ENCODE measurements at places on chromosomes 4 and X. TPM values are rescaled to one million over a fixed set of nuclear protein-coding genes. Genes with fewer than 3 reads are reported as not detected.

DNA sequence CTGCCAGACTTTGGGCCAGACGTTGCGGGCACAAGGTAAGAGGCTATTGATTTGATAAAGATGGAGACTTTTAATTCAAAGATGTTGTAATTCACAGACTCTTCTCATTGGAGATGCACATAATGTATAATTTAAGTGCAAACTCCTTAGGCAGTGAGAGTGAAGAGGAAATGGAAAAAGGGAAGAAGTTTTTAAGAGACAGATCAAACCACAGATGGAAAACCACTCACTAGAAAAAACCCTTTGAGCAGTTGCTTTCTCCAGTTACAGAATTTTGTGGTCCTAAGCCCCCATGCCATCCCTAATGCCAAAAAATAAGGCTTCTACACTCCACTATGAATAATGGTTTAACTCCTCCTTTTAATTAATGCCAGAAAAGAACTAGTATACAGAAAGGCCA, 977.1 kb upstream of the PRKX start:
- H3K27me3 ChIP-seq: no peaks in the 10 kb centered on the region
- H3K27ac ChIP-seq: no peak overlapping the region

Gene RRH
- total RNA-seq: 0.05 TPM

- no peaks in the 10 kb centered on the region for H3K4me1 ChIP-seq
- no peak overlapping the region for H3K4me3 ChIP-seq
- no peaks in the 10 kb centered on the region for H3K36me3 ChIP-seq
- H3K27ac ChIP-seq: no peak overlapping the region
- DNase-seq: no peak
Measured at GRCh38 chr4:21992330-21992729, 43.8 kb upstream of the KCNIP4 start.

Gene GPC3
- 26.2 TPM for total RNA-seq

DNA sequence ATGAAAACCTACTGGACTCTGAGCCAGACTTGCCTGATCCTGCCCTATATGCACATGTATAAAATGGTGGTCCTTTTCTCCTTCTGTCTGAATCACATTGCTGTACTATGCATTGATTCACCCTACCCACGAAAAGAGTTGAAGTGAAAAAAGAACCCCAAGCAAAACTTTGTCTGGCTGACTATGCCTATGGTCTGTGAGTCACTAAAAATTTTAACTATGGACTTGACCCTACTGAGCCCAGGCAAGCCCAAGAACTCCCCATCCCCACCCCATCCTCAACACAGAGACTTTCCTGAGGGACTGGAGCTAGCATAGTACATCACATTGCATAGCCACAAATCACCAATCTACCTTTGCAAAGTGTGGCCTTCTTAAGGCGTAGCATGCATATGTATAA, 116.6 kb upstream of the TENM3 start:
- H3K27me3 ChIP-seq: no peaks in the 10 kb centered on the region
- H3K36me3 ChIP-seq: no peaks in the 10 kb centered on the region
- H3K27ac ChIP-seq: no peak overlapping the region
- no peaks in the 10 kb centered on the region for H3K4me1 ChIP-seq
- DNase-seq: no peak
- H3K4me3 ChIP-seq: no peak overlapping the region

DNA sequence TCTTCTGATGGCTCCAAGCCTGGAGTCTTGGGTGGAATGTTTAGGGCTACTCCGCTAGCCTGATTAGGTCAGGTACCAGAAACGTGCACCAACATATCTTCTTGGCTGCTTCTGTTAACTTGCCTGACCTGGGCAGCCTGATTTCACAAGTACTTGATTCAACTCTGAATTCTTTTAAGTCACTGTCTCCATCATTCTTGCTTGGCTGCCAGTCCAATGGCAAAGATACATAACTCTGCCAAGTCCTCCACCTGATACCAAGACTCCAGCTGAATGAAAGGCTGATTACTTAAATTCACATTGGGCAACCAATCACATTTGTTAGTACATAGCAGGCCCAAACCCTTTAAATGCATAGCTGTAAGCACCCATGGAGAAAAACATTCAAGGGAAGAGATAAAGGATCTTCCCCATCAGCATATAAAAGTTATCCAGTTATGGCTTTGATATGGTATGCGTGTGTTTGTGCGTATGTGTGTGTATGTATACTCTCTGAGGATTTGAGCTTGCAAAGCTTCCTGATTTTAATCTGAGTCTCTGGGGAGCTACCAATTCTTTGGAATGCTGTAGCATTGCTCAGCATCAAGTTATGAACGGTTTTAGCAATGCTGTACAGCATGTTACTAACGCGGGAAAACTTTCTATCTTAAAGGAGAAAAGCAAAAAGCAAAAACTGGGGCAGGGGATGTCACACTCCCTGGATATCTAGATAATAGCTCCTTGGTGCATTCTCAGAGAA, 917.2 kb downstream of the DMD start:
- no peaks in the 10 kb centered on the region for H3K4me1 ChIP-seq
- no peaks in the 10 kb centered on the region for H3K27me3 ChIP-seq
- H3K36me3 ChIP-seq: no peaks in the 10 kb centered on the region
- H3K27ac ChIP-seq: no peak overlapping the region
- no peak for DNase-seq

DNA sequence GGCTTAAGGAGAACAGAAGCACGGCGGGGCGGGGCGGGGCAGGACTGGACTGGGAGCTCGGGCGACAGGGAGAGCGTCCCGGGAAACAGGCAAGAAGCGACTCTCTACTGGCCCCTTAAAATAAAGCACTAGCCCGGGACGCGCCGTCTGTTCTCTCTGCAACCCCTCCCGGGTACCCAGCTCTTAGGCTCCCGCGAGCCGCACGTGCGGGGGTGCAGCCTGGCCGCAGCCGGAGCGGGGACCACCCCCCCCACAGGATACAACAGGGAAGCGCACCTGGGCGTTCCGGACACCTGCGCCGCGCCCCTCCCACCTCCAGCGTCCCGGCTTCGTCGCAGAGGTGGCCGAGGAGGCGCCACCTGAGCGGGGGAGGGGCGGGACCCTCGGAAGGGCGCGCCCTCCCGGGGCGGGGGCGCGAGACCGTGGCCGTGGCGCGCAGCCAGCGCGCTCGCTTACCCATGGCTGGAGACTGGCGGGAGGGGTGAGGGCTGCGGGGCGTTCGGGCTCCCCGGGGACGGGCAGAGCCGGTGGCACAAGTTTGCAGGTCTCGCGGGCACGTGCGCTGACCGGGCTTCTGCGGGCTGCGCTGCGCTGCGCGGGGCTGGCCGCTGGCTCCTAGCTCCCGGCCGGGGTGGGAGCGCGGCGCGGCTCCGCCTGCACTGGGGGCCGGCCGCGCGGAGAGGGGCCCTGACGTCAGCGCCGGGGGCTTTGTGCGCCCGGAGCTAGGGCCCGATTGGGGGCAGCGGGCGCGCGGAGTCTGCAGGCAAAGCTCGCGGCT, 91.5 kb downstream of the GEMIN8 start:
- peaks cover 43% of the 10 kb centered on the region for H3K27me3 ChIP-seq
- DNase-seq: no peak
- no peaks in the 10 kb centered on the region for H3K36me3 ChIP-seq
- H3K4me3 ChIP-seq: peak overlapping the region; percentile 42

DNA sequence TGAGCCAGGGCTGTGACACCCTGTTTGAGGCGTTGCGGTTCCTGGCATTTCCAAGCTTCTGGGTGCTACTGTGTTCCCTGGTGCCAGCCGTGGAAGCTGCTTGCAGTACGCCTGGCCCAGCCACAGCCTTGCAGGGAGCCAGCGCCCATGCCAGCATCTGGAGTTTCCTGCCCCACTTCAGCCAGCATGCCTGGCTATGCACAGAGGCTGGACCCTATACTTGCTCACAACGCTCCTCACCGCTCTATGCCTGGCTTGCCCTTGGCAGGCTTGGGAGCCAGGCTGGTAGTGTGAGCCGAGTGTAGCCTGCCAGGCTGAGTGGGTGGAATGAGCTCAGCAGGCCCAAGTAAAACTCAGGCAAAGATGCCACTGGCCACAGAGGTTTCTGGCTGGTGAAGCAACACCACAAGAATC, 22.4 kb downstream of the PRRG1 start:
- DNase-seq: no peak
- H3K27ac ChIP-seq: no peak overlapping the region
- H3K4me3 ChIP-seq: no peak overlapping the region
- no peaks in the 10 kb centered on the region for H3K4me1 ChIP-seq
- no peaks in the 10 kb centered on the region for H3K27me3 ChIP-seq

- H3K36me3 ChIP-seq: peaks cover 6% of the 10 kb centered on the region
- DNase-seq: no peak
- peak overlapping the region; percentile 79 for H3K4me3 ChIP-seq
- peaks cover 22% of the 10 kb centered on the region for H3K4me1 ChIP-seq
- H3K27me3 ChIP-seq: peaks cover 2% of the 10 kb centered on the region
Measured at GRCh38 chr4:7068279-7068842, 497 bp upstream of the GRPEL1 start.

Gene BTC
- total RNA-seq: 0.42 TPM

Gene DUSP21
- not detected for total RNA-seq

DNA sequence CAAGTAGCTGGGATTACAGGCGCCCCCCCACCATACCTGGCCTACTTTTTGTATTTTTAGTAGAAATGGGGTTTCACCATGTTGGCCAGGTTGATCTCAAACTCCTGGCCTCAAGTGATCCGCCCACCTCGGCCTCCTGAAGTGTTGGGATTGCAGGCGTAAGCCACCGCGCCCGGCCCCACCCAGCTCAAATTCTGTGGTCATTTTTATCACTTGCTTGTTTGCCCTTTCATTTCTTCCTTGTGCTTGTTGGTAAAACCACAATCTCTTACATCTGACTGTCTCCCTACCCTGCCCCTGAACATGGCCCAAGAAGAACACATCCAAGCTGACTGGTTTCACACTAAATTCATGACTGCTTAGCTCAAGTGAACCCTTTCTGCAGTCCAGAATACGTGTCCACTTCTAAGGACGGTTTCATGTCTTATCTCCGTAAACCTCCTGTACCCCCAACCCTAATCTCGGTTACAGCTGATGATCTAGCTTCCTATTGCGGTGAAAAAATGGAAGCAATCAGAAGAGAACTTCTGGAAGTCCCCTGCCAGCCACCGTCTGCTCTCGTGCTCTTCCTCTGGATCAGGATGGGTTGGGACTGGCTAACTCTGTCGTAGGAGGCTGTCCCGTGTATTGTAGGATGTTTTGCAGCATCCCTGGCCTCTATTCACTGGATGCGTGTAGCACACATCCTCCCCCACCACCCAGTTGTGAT, 5.4 kb upstream of the RS1 start:
- H3K27me3 ChIP-seq: no peaks in the 10 kb centered on the region
- DNase-seq: no peak
- peaks cover 3% of the 10 kb centered on the region for H3K4me1 ChIP-seq
- no peaks in the 10 kb centered on the region for H3K36me3 ChIP-seq

DNA sequence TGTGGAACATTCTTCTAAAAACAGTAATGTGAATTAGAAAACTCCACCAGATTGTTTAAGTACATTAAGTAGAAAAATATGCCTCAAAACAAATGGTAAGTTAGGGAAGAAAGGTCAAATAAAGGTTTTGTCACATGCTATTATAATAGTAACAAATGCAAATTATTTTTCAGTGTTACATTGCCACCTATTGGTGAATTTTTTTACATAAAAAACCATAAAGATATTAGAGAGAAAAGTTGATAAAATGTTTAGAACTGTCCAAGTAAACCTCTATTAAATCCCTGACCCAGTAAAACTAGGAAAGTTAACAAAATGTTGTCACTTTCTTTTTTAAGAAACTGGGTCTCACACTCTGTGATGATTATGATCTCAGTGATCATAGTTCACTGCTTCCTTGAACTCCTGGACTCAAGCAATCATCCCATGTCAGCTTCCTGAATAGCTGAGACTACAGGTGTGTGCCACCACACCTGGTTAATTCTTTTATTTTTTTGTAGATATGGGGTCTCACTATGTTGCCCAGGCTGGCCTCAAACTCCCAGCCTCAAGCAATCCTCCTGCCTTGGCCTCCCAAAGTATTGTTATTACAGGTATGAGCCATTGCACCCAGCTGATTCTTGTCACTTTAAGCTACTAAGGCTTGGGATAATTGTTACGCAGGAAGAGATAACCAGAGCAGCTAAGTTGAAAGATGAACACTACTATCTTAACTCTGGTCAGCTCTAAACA, 157.6 kb downstream of the ATRX start:
- DNase-seq: no peak
- no peaks in the 10 kb centered on the region for H3K4me1 ChIP-seq
- no peaks in the 10 kb centered on the region for H3K27me3 ChIP-seq
- H3K36me3 ChIP-seq: no peaks in the 10 kb centered on the region
- H3K27ac ChIP-seq: no peak overlapping the region

Gene PDK3
- total RNA-seq: 12.5 TPM

Gene SPP1
- total RNA-seq: 44.2 TPM

Gene EXOC1L
- total RNA-seq: not detected

GRCh38 chr4:39014028-39014427, 18.2 kb downstream of the TMEM156 start:
- no peak overlapping the region for H3K27ac ChIP-seq
- H3K4me1 ChIP-seq: no peaks in the 10 kb centered on the region
- H3K36me3 ChIP-seq: no peaks in the 10 kb centered on the region
- no peaks in the 10 kb centered on the region for H3K27me3 ChIP-seq
- H3K4me3 ChIP-seq: no peak overlapping the region

DNA sequence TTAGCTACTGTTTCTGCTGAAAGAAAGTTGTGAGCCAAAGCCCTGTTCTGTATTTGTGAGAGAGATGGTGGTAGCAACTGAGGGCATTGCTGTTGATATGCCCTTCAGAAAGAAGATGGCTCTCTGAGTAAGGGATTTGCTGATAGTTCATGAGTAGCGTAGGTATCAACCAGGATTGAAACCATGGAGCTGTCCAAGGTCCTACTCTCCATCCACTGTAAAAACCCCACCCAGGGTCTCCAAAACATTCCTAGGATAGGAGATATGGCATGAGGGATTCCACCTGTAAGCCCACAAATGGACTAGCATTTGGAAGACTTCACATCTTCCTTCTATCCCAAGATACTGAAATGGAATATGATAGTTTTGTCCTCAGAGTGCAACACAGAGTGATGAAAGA, 277.1 kb upstream of the PRKX start:
- H3K36me3 ChIP-seq: no peaks in the 10 kb centered on the region
- no peak overlapping the region for H3K27ac ChIP-seq
- DNase-seq: no peak
- H3K4me3 ChIP-seq: no peak overlapping the region

DNA sequence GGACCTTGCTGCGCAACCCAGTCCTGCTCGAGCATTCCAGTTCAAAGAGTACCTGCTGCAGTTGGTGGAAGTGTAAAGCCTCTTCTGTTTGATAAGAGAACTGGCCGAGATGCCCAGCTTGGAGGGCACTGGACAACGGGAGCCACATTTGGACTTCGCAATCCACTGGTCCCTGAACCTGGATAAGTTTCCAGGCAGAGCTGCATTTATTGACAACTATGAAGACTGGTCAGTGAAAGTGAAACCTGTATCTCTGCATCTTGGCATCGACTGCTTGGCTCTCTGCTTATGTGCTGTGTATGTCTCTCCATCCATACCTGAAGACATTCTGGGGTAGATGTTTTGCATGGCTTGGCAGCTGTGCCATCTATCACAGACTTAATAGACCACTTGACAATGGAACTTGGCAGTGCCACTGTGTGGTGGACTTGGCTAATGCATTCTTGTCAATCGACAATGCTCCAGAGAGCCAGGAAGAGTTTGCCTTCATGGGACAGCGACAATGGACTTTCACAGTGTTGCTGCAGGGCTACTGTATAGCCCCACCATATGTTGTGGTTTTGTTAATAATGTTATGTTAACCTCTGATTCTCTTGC, 43.5 kb upstream of the ZBTB33 start:
- no peak overlapping the region for H3K4me3 ChIP-seq
- no peaks in the 10 kb centered on the region for H3K27me3 ChIP-seq
- no peaks in the 10 kb centered on the region for H3K36me3 ChIP-seq
- no peak for DNase-seq

GRCh38 chr4:142707401-142707800, 138.7 kb downstream of the INPP4B start:
- no peak overlapping the region for H3K4me3 ChIP-seq
- no peak for DNase-seq
- H3K4me1 ChIP-seq: peaks cover 27% of the 10 kb centered on the region
- no peaks in the 10 kb centered on the region for H3K36me3 ChIP-seq
- H3K27ac ChIP-seq: no peak overlapping the region

Gene PDGFRA
- total RNA-seq: 10.0 TPM
